ENCODE measurements at places on chromosomes 4 and X.

GRCh38 chr4:14504162-14504561 is 498.1 kb upstream of the CPEB2 start:
- DNase-seq = no peak

DNA sequence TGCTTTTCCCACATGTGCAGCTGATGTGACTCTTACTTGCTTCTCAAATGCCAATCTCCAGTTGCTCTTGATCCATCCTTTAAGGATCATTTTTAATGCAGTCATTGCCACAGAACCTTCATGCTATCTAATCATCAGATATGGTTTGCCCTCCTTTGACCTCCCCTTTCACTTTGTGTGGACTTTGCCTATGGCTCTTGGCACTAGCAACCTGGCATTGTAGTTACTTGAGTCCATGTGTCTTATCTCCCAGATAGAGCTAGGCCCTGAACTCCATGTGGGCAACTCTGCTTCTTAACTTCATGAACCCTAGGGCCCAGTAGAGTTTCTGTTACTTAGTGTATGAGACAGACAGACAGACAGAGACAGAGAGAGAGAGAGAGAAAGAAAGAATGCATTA is 41.6 kb downstream of the MTM1 start:
- no peak for DNase-seq

DNA sequence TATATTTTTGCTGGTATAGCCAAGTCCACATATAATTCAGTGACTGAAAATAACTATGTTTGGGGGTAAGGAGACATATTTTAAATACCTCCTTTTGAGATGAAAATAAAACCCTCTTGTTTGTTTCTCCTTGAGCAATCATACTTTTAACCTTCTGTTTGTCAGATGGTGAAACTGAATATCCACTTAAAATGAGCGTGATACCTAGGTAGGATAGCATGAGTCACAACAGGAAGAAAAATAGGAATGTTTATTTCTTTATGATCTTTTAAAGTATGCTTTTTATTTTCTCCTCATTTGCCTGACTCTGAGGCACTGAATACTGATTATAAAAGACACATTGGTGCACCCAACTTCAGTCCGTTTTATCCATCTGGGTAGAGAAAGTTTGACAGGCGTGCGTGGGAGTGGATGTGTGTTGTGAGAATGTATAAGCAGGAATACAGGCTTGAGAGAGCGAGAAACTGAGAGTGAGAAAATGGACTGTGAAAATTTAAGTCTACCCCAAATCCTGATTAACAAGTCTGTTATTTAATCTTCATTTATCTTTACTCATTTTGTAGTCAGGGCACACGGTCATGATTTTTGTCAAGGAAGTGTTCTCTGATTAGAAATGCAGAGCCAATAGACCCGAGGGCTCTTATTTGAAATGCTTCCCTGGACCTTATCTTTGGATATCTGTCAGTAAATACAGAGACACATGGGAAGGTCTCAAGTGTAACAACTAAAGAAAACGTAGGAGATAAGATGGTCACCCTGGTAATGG is 62.1 kb upstream of the ANTXR2 start:
- DNase-seq = no peak

- DNase-seq = peak; percentile 26
Observed at GRCh38 chr4:103046416-103047290, 27.1 kb upstream of the SLC9B1 start.

DNA sequence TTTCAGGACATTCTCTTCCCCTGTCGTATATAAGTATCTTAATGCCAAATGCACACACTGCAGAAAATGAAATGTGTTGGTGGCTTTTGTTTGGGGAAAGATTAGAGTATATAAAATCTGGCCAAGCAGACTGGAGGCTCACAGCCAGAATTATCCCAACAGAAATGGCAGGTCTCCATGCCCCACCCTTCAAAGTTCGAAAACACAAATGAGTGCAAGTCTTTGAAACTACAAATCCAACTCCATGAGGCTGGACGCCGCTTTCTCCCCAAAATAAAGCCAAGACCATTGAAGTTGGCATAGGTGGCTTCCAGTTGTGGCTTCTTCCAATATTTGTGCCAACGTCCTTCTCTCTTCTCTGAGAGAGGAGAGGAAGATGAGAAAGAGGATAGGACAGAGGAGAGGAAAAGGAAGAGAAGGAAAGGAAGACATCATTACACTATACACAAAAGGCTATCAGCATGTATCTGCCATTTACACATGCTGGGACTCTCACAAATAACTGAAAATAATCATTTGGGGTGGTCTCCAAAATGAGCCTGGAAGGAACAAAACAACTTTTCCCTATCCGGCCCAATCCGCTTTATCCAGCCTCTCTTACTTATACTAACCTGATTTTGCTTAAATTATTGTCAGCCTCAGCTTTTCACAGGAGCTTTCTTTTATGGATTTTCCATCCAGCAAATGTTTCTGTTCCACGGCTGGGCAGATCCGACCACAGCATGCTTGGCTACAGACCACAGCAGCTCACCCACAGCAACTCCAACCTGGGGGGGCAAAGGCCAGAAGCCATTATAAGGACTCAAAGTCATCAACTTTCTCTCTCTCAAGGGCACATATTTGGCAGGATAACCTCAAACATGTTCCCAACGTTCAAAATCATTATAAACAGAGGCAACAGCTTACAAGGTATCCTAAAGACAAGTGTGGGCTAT is 71.7 kb downstream of the APBB2 start:
- no peak for DNase-seq

- no peak for DNase-seq
Observed at GRCh38 chr4:169720529-169720928, 37.2 kb downstream of the HPF1 start.

GRCh38 chr4:73194064-73194463 is 64.5 kb downstream of the ANKRD17 start:
- no peak for DNase-seq

DNA sequence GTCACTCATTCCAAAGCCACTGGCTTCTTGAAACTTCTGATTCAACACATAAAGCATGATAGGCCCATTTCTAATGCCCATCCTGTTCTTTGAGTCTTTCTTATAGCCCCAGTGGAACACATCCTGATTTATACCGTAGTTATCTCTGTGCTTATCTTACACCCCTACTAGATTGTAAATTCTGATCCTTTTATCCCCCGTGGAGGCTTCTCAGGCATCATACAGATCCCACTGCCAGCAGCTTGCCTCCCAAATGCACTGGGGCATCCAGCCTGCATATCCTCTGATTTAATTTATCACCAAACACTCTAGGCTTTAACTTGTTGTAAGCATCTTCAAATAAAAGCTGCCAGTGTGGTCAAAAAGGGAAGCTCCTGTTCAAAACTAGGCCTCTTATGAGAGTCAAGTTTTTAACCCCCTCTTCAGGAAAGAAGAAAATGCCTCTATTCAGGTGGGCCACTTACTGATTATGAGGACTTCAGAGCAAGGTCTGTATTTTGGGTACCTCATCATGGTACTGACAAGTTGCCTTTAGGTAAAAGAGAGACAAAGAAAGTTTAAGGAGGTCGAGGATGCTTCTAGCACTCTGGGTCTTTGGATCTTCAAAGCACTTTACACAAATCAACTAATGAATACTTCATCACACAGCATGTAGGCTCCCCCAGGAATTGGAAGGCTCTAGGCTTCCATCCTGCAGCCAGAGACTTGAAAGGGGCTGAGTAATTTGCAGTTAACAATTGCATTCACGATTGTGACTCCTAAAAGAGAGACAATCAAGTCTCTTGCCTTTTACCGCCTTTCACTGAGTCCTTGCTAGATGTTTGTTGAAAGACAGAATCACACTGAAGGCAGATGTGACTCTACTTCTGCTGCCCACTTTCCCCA is 95.8 kb upstream of the LDB2 start:
- no peak for DNase-seq

DNA sequence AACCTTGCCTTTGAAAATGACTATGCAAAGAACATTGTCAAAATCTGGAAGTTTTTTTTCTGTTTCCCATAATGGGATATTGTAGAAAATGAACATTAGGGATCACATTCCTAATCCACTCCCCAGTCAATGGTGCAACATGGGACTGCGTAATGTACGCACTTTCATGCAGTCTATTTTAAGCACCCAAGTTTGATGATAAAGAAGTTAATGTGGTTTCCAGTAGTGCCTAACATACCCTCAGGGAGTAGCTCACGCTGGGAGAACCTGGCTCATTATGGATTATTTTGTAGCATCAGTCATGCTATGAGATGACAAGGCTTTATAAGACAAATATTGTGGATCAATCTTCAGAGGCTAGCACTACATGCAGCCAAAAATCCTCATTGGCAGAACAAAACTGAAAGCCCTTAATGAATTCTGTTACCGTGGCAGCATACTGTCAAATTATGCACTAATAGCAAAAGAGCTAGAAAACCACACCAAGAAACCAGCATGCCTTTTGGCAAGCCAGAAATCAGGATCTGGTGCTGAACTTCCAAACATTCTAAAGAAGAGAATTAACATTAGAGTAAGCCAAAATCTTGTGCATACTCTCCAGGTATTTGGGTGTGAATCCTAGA is 1392.8 kb upstream of the TENM3 start:
- no peak for DNase-seq

DNA sequence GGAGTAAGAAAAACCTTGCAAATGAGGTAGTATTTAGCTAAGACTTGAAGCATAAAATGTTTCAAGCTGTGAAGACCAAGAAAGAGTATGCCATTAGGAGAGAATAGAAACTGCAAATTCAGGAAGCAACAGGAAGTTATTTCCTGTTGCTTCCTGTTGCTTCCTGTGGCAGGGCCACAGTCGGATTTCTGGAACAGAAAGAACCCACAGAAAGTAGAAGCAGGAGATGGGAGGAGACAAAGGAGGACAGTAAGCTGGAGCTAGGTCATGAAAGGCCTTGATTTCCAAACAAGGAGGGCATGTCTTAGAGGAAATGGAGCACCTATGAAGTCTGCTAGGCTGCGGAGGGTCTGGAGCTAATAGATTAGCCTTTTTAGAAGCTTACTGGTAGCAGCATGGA is 17.2 kb downstream of the ASB11 start:
- DNase-seq = no peak

- DNase-seq = no peak
Observed at GRCh38 chr4:104044369-104044768, 324.6 kb upstream of the TACR3 start.

- DNase-seq = no peak
Observed at GRCh38 chr4:159944477-159944876, 841.6 kb downstream of the RAPGEF2 start.

DNA sequence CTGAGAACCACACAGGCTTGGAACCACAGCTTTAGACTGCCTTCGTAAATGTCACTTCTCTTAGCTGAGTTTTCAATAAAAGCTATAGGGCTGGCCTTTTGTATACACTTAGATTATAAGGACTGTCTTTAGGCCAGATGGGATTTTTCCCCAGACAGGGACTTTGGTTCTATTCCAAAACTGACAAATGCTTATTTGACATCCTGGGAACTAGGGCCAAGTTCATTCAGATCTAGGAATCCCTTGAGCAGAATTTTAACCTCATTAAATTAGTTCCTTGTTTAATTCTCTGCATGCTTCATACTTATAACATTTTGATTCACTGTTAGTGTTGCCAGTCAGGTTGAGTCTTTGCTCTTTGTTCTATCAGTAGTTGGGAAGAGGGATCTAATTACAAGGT is 23.1 kb downstream of the ZRSR2 start:
- DNase-seq = no peak

DNA sequence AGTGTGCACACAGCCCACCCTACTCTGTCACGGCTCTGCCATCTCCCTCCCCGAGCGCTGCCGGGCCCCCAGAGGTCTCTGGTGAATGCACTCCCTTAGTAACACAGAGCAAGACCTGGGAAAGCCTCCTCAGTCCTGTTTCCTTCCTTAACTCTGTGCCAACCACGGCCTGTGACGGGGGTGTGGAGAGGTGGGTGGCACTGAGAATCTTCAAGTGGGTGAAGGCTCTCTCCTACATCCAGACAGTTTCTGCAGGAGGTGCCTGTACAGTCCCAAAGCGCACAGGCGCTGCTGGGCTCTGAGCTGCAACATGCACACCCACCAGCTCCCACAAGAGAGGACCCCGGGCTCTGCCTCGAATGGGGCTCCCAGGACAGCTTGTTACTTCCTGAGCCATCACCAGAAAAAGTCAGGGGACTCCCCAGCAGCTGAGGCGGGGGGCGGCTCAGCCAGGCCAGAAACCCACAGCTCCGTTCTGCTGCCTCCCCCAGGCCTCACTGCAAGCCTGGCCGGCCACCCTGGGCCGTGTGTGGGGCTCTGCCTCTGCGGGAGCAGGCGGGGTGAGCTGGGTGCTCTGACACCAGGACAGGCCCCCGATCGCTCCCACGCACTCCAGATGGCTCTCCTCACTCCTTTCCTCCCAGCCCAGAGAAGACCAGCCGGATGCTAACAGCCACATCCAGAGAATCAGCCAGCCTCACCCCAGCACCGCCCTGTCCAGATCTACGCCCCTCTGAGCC is 29.7 kb downstream of the FAM53A start:
- no peak for DNase-seq

- DNase-seq = no peak
Observed at GRCh38 chr4:105126311-105127169, 20.1 kb upstream of the TET2 start.

- no peak for DNase-seq
Observed at GRCh38 chr4:105061731-105062130, 84.9 kb upstream of the TET2 start.

- DNase-seq = no peak
Observed at GRCh38 chrX:63186137-63186536, 165.0 kb downstream of the SPIN4 start.

GRCh38 chrX:39689376-39690104 is 408.2 kb downstream of the BCOR start:
- no peak for DNase-seq

- DNase-seq = no peak
Observed at GRCh38 chrX:35098419-35098818, 155.8 kb downstream of the FAM47B start.

- DNase-seq = no peak
Observed at GRCh38 chrX:11913001-11913400, 155.0 kb downstream of the MSL3 start.

- no peak for DNase-seq
Observed at GRCh38 chr4:154999950-155000578, 208.4 kb upstream of the NPY2R start.

GRCh38 chrX:39324233-39324930 is 523.1 kb downstream of the MID1IP1 start:
- no peak for DNase-seq

DNA sequence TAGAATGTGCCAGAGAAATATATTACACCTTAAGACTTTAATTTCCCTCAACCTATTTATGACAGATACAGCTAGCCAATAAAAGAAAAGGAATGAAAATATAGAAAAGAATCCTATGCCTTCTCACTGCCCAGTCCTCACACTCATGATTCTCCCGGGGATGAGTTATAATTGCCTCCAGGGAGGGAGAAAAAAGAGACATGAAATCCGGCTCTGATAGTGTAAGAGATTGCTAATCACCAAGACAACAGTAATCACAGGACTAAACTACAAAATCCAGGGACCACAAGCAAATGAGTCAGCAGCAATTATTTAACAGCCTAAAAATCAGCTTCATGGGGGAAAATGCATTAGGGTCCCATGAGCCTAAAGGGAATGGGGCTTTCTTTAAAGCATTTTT is 95.9 kb upstream of the DUSP21 start:
- no peak for DNase-seq

DNA sequence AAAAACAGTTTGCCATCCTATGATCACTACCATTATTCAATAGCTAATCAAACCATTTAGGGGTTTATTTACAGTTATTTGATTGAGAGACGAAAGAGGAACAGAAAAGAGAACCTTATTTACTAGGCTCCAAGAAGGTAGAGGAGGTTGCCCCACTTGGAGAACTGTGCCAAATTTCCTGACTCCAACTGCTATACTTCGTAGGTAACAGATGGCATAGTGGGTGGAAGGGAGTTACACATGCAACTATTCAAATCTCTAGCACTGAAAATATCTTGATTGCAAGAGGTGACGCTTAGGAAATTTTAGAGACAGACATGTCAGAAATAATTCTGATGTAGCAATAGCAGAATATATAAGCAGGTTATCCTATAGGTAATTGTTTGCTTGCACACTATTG is 38.0 kb upstream of the TMPRSS11F start:
- DNase-seq = no peak

Data from activated CD4-positive, alpha-beta memory T cell treated with anti-CD3 and anti-CD28 coated beads, Interleukin-2, amount 10 ng/mL, durations not matched to agents 7 days and 5 days (primary cell).